ENCODE measurements at places on chromosomes 2 and 18.

DNA sequence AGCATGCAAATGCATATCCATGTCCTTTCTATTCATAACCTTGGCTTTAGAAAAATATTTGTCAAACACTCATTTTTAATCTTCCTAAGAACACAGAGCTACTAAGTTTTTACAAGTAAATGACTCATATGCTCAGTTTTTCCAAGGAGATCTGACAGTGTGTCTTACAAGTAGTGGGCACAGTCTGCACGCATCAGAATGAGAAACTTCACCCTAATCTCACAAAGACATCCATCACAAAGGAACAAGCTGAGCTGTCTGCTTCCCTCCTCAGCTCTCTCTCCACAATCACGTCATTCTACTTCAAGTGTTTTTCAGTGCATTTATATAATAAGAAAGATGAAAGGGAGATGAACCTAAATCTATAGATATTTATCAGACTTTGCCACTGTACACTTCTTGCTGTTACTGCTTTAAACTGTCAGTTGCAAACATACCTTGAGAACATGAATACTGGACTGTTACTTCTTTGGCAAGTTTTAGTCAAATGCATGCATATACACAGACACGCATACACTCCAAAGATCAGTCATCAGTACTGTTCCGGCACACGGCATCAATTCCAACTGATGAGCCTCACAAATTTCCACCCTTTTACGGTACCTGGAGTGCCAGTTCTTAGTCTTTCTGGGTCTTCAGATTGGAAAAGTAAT lies 75.7 kb downstream of the RBMS1 start:
- DNase-seq, result no peak

DNA sequence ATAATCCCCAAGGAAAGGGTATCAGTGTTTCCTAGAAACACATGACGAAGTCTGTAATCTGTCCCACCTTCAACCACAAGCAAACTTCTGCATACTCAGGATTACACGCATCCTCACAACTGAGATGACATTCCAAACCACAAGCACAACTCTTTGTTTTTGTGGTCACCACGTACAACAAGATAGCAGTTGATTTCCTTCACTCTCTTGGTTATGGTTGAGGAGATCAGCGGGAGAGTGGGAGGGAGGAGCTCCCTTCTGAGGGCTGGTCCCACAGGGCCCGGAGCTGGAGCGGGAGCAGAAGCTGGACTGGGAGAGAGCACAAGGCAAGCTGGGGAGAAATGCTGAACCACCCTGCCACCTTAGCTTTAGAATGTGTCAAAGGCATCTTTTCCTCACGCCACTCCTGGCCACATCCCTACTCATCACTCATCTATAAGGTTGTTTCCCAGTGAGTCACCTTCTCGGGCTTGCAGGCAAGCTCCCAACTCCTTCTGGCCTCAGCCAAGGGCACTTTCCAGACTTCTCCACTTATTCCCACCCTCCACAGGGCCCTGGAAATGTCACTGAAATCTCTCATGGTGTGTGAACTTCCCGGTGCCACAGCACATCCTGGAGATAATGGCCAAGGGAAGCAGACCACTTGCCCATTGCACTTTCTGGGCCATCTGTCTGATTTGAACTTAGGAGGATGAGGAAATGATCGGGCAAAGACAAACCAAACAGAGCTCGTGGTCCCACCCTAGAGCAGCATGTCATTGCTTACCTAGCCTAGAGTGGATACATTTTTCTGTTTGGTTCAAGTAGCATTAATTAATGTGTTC lies 98.9 kb upstream of the LGALSL start:
- DNase-seq, result no peak

- no peak for DNase-seq
Observed at GRCh38 chr2:96170626-96171025, 25.4 kb upstream of the DUSP2 start.

DNA sequence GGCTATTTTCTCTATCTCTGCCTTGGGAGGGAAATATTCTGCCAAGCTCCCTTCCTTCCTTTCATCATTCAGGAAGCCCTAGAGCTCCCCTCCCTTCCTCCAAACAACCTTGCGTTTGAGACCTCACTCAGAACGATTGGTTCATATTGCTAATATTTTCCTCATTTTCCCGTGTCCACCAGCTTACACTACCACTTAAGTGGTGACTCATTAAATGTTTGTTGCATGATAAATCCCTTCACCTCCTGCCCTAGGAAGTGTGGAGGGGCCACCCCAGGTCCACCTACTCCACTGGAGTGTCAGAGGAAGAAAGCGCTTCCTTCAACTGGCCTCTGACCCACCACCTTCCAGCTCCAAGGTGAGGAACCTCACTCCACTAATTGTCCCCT lies 2.3 kb upstream of the LPIN2 start:
- DNase-seq, result no peak

GRCh38 chr2:28321426-28321825 lies 71.2 kb upstream of the FOSL2 start:
- no peak for DNase-seq

GRCh38 chr2:226847090-226847489 lies 11.2 kb downstream of the RHBDD1 start:
- DNase-seq, result no peak

All from CD4-positive, alpha-beta T cell treated with Interleukin-15 for 1 hour (primary cell).